ENCODE measurements at places on chromosomes 4 and X.

- peak; percentile 8 for DNase-seq
Measured at GRCh38 chr4:10281996-10282395, 165.4 kb upstream of the WDR1 start.

DNA sequence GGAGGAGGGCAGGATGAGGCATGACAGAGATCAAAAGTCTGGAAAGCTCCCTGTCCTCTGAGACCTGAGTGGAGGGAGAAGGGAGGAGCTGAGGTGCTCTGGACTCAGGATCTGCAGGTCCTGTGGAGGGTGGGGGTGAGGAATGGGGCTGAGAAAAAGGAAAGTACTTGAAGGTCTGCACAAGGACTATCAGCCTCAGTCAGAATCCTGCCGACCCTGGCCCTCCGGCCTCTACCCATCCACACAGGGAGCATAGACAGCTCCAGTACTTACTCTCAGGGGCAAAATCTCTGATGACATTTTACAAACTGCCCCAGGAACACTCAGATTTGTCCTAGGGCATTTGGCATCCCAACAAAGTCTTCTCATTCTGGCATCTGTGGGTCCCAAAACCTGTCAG, 991 bp upstream of the ITIH6 start:
- no peak for DNase-seq

DNA sequence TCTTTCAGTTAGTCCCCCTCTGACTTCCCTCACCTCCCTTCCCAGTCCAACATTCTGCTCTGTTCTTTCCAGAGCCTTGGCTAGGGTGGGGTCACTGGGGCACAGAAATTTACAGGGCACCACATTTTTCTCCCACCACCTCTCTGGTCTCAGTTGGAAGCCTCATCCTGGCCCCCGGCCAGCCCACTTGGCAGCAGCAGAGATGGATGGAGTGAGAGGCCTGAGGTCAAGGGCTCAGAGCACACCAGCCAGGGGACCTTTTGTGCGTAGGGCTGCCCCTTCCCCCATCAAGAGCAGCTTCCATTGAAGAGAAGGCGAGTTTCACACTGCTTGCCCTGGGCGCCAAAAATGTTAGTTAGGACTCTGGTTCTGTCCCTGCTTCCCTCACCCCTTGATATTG, 230.9 kb downstream of the SOX3 start:
- DNase-seq, result no peak

DNA sequence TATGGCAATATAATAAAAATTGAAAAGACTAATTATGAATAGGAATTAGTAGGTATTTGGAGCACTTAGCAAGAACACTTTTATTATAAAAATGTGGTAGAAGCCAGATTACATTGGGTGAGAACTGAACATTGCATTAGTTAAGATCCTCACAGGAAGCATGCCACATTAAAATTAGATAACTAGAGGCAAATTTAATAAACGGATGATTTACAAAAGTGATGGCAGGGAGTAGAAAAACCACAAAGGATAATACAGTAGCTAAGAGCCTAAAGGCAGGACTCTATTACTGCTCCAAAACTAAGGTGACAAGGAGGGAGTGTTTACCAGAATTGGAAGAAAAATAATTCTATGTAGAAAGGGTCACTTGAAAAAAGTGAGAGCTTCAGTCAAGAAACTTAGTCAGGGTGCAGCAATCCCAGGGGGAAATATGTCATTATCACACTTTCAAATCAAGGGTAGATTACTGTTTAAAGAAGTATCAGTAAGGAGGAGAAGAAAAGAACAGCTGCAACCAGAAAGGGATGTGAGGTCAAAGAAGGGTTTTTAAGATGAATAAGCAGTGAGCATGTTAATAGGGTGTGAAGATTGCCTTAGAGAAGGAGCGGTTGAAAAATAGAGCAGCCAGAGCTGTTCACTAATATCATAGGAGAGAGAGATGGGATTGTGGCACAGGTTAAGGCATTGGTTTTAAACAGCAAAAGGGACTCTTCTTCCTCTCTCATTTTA, 84.6 kb downstream of the NDST4 start:
- DNase-seq, result no peak

DNA sequence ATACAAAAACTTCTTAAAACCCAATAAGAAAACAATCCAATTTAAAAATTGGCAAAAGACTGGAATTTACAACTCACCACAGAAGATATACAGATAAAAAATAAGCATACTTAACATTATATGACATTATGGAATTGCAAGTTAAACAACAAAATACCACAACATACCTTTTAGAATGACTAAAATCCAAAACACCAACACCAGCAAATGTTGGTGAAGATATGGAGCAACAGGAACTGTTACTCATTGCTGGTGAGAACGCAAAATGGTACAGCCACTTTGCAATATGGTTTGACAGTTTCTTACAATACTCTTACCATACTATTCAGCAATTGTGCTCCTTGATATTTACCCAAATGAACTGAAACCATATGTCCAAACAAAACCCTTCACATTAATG, 112.4 kb downstream of the ADGRL3 start:
- no peak for DNase-seq

GRCh38 chr4:146638786-146639505, at the start of gene POU4F2:
Gene POU4F2, plus strand, starts transcription at chr4:146638893. Its CDS starts 248 bp downstream, at chr4:146639141.
- no peak for DNase-seq

DNA sequence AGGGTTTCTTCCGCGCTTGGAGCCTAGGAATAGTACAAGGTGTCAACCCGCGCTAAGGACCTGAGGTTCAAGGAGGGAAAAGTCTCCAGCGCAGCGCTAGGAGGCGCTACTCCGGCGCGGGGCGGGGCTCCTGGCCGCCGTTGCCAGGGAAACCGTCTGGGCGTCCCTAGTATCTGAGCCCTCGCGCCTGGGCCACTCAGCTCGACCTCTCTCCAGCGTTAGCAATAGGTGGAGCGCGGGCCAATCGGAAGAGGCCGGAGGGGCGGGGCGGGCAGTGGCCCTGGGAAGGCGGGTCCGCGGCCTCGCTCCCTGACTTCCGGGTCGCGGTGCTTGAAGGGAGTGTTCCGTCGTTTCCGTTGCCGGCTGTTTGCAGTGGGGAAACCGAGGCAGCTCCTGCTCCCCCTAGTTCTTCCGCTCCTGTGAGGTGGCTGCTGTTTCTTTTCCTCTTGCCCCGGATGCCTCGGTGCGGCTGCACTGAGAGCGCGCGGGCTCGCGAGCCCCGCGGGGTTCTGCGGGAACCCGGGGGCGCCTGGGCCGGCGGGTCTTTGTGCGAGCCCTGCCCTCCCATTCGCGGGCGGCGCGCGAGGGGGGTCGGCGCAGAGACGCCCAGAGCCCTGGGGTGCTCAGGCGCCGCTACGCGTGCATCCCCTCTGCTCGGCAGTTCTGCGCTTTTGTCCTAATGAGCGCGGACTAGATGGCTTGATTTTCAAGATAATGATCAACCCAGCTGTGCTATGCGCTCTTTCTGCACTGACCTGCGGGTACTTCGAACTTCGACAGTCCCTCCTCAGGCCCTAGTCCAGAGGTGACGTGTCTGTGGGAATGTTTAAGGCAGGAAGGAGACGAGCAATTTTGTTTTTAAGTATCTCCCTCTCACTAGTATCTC, at the start of gene ELMOD2:
TSS of gene ELMOD2 (plus strand) at position 312 of the 886 bp plus-strand sequence. CDS start 1,261 bp downstream, outside the sequence.
- peak; percentile 99 for DNase-seq

GRCh38 chr4:76546327-76546726, 111.3 kb downstream of the SHROOM3 start:
- no peak for DNase-seq

DNA sequence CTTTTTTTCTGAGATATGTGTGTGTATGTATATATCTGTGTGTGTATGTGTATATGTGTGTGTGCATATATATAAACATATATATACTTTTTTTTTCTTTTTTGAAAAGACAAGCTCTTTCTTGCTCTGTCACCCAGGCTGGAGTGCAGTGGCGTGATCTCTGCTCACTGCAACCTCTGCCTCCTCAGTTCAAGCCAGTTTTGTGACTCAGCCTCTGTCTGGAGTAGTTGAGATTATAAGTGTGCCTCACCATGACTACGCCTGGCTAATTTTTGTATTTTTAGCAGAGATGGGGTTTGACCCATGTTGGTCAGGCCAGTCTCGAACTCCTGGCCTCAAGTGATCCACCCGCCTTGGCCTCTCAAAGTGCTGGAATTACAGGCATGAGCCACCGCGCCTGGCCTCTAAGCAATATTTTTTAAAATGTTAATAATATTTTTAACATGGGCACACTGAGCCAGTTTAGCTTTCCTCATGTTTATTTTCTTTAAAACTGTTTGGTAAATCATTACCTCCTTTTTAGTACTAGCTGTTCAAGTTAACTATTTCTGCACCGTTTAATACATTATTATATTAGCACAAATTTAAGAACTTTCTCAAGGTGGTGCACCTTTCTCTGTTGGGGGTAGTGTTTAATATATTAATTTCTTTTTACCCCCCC, 33.3 kb downstream of the BBS12 start:
- DNase-seq, result no peak

DNA sequence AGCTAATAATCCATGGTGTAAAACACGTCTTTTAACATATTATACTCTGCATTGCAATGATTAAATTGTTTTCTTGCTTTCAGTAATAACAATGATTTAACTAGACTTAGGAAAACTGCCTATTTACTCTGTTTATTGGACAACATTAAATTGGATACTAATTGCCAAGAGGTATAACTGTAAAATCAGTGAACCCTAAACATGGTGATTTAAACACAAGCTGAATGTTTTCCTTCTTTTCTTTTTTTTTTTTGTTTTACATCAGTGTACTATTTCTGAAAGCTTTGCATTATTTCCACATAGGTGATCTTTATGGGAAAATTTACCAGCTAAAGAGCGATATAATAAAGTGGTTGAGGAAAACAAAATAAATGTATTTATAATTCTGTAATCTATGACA, 276.7 kb downstream of the PCDH7 start:
- no peak for DNase-seq

GRCh38 chr4:184424993-184425758, 49.2 kb downstream of the IRF2 start:
- no peak for DNase-seq

GRCh38 chr4:156217236-156217635, 263.6 kb upstream of the CTSO start:
- no peak for DNase-seq

- DNase-seq, result no peak
Measured at GRCh38 chrX:30812326-30812725, 76.7 kb downstream of the TAB3 start.

GRCh38 chrX:101686574-101686973, 26.9 kb upstream of the ARMCX2 start:
- DNase-seq, result no peak

GRCh38 chrX:136768469-136769084, 12.2 kb downstream of the ARHGEF6 start:
- peak; percentile 78 for DNase-seq

- no peak for DNase-seq
Measured at GRCh38 chr4:186829740-186830449, 106.2 kb upstream of the FAT1 start.

DNA sequence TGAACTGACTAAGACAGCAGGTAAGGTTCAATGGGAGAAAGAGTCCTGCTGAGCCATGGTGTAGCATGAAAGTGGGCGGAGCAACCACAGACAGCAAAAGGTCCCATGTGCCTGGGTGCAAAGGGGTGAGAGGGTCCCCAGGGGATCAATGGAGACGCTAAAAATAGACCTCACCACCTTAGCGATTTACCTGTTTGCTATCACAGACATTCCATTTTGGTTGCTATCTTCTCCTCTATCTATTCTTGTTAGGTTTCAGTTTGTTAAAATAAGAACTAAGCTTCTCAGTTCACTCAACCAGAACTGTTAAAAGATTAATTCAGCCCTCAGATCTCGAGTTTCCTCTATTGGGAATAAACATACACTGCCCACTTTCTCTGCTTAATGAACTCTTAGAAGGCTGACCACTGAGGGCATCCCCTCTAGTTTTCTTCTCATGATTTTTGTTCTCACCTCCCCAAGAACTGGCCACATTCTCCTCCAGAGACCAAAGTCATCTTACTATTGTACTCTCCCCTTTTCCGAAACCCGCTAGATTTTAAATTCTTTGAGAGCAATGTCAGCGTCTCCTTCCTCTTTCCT, 136.7 kb downstream of the PARM1 start:
- no peak for DNase-seq

DNA sequence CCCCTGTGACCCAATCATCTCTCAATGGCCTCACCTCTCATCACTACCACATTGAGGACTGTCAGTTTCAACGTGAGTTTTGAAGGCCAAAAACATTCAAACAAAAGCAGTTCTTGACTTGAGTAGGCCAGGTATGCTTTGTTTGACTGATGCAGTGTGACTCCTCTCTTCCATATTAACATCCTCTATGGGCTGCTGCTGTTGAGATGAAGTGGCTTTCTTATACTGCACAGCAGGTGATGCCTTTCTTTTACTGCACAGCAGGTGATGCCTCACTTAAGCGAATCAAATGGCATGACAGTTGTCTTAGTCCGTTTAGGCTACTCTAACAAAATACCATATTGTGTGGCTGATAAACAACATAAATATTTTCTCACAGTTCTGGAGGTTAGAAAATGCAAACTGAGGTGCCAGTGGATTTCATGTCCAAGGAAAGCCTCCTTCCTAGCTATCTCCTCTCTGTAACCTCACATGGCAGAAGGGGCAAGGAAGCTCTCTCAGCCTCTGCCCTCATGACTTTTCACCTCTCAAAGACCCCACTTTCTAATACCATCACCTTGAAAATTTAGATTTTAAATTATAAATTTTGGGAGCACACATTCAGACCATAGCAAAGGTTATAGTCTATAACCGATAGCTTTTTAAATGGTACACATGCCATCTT, 2267.9 kb upstream of the AGA start:
- DNase-seq, result no peak

GRCh38 chr4:17296921-17297890, 214.7 kb downstream of the QDPR start:
- DNase-seq, result no peak

DNA sequence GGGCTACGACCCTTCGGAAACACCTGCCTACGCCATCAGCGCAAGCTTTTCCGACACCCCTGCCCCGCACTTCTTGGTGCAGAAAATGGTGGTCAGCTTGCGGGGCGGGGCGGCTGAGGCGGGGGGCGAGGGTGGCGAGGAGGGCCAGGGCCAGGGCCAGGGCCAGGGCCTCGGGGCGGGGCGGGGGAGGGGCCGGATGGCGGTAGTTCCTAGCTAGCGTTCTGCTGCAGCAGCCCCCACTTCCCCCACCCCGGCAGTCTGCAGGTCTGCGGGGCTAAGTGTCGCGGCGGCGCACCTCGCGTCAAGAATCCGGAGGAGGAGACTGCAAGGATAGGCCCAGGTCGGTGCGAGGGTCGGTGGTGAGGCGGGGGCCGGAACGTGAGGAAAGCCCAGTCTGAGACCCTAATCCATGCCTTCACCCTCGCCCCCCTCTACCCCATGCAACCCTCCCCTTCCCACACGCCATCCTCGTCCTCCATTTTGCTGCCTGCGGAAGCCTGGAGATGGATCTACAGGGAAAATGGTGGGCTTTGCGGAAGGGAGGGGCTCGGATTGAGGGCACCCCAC, 600 bp downstream of the BEX4 start:
- peak; percentile 3 for DNase-seq

GRCh38 chr4:88963817-88964216, 93.2 kb downstream of the FAM13A start:
- no peak for DNase-seq

DNA sequence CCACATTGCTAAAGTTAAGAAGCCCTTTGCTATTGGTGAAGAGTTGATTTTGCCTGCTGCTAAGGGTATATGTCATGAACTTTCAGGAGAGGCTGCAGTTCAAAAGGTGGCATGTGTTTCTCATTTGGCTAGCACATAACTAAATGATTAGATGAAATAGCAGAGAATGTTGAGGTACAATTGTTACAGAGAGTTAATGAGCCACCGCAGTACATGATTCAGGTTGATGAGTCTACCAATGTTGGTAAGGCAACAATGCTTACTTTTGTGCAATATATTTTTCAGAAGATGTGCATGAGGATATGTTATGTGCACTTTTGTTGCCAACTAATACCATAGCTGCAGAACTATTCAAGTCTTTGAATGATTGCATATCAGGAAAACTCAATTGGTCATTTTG, 21.1 kb upstream of the CXCL2 start:
- no peak for DNase-seq

GRCh38 chr4:172042714-172043114, 229.5 kb downstream of the GALNTL6 start:
- no peak for DNase-seq
